EH (cell line): ENCODE measurements at places on chromosomes 11 and 22.

GRCh38 chr11:3737386-3737933 is 59.9 kb downstream of the NUP98 start:
- DNase-seq = no peak

DNA sequence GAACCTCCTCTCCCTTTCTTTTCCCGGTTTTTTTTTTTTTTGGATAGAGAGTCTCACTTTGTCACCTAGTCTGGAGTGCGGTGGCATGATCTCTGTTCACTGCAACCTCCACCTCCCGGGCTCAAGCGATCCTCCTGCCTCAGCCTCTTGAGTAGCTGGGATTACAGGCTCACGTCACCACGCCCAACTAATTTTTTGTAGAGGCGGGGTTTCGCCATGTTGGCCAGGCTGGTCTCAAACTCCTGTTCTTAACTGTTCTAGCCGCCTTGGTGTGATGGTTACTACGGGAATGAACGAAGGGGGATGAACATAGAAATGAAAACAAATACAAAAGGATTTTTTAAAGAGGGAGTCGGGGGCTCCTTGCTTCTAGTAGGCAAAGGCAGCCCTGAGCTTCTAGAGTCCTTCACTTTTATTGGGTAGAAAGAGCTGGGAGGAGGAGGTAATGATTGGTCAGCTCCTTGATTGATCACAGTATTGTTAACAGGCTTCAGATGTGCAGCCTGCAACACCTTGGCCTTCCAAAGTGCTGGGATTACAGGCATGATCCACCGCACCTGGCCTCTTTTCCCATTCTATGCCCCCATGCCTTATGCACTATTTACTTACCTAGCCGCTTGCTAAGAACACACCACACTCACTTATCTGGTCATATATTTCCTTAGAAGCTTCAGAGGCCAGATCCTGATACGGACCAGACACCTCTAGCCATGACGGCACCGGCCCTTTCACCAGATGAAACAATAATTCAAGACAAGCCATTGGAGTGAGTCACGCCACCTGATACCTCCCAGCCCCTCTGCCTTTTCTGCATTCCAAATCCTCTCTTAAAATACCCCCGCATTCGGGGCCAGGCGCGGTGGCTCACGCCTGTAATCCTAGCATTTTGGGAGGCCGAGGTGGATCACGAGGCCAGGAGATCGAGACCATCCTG is 20.7 kb downstream of the SUSD2 start:
- DNase-seq = peak; percentile 17

DNA sequence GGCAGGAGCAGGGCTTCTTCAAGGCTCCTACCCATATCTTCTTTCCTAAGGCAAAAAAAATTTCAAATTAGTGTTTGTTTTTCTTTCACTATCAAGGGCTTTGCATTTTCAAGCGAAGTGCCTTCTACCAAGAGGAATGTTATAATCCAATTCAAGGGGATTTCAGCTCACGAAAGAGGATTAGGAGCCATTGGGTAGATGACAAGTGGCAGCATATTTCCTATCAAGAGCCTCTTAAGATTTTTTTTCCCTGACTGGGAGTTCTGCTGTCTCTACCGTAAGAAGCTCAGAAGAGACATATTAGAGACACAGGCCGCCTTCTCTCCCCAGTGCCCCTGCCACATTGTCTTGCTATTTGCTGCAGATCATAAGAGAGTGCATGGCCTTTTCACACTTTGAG is 55.9 kb upstream of the BMAL1 start:
- no peak for DNase-seq

DNA sequence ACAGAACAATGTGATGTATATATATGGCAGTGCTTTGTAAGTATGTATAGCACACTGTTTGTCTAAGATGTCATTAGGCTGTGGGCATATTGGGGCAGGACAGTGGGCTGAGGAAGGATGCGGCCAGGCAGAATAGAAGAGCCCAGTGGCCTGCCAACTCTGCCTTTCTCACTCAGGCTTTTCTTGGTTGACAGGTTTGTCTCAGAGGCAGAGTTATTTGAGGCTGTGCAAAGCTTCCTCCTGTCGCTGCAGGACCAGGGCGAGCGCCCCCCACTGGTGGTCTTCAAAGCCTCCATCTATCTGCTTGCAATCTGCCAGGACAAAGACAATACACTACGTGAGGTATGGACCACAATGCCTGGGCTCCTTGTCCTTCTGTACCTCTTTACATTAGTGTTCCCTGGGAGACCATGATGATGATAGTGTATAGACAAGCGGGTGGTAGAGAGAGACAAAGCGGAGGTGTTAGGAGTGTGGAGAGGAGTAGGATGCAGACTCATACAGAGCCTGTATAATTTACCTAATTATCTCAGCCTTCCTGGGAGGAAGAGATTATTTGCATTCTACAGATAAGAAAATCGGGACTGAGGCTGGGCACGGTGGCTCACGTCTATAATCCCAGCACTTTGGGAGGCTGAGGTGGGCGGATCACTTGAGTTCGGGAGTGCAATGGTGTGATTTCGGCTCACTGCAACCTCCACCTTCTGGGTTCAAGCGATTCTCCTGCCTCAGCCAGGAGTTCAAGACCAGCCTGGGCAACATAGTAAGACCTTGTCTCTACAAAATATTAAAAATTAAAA is 37.3 kb upstream of the CCDC134 start:
- DNase-seq = no peak

GRCh38 chr11:79371152-79371551 is 69.7 kb downstream of the TENM4 start:
- no peak for DNase-seq

DNA sequence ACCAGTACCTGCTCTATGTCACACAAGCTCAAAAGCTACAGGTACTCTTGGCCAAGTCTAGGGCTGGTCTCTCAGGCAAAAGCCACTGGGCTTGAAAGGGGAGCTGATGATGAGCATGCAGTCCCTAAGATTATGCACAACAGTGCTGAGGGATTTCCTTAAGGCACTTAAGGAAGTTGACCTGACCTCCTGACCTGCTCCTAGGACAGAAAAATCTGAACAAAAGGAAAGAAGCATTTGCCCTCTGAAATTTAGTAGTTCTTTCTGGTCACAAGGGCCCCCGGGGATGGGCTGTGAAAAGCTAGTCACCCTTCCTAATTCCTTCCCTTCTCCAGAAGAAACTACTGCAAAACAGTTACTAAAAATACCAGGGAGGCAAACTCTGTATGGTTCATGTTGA is 83.6 kb upstream of the PHOX2A start:
- DNase-seq = no peak

DNA sequence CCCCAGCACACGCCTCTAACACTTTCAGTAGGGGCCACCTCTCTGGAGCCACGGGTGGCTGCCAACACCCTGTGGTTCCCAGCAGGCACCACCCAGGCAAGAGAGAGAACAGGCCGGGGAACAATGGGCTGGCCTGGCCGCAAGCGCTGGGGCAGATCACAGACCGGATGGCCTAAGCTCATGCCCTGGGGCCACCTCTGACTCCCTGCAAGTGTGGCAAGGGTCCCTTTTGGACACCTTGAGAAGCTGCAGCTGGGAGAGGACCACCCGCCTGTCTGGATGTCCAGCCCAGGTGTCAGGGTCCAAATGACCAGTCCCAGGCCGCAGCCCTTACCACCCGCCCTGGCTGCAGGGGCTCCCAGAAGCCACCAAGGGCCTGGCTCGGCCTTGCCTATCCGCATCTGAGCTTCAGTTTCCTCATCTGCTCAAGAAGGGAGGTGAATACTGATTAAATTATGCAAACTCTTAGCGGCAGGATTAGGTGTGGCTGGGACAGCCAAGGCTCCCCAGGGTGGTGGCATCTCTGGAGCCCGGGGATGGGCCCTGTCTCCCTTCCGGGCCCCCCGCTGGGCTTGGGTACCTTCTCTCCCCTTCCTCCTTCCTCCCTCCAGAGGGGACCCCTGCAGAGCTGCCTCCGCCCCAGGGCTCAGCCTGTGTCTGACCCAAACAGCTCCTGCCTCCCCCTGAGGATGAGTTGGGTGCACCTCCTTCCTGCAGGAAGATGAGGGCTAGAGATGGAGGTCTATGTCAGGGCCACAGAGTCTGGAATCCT is 785 bp upstream of the SUSD2 start:
- DNase-seq = no peak

GRCh38 chr11:43578346-43579170 is 102.0 kb upstream of the HSD17B12 start:
- DNase-seq = peak; percentile 64

GRCh38 chr11:47908198-47908597 is 60.0 kb upstream of the NUP160 start:
- DNase-seq = no peak

- DNase-seq = no peak
Measured at GRCh38 chr22:23700706-23701105, 9.9 kb downstream of the RGL4 start.

- DNase-seq = no peak
Measured at GRCh38 chr22:44586351-44586990, 88.4 kb upstream of the RTL6 start.

GRCh38 chr11:63405114-63405513 is 35.5 kb downstream of the SLC22A9 start:
- DNase-seq = no peak

- no peak for DNase-seq
Measured at GRCh38 chr11:27370374-27370773, 7.4 kb upstream of the CCDC34 start.

DNA sequence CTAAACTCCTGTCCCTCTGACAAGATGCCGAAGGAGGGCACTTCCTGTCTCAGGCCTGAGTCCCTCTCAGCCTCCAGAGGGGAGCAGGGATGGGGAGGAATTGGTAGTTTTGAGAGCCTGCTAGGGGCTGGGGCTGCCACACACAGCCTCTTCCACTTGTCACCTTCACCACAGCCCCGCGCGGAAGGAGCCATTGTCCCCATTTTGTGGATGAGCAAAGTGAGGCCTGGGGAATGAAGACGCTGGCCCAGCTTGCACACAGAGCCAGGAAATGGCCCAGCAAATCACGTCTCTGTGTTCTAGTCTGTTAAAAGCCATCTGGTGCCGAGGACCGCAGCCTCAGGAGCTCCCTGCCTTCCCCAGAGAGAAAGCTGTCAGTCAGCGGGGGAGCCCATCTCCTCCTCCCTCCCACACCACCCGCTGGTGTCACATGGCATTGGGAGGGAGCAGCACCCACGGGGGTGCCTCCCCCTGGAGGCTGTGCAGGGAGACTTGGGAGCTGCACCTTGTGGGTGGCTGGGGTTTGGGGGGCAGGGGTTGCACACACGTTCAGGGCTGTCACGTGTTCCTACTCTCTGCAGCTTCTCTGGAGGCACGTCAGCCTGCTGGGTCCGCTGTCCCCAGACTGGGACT is 34.6 kb downstream of the RASD2 start:
- no peak for DNase-seq
